ENCODE measurements at places on chromosomes 2 and 18.
A peak's percentile ranks its signal among the peaks of the same experiment; 100 is the strongest.

- no peak for DNase-seq
Measured at GRCh38 chr18:53798516-53798915, 426.0 kb downstream of the MBD2 start.

- DNase-seq, result no peak
Measured at GRCh38 chr18:63298400-63299365, 20.9 kb downstream of the BCL2 start.

DNA sequence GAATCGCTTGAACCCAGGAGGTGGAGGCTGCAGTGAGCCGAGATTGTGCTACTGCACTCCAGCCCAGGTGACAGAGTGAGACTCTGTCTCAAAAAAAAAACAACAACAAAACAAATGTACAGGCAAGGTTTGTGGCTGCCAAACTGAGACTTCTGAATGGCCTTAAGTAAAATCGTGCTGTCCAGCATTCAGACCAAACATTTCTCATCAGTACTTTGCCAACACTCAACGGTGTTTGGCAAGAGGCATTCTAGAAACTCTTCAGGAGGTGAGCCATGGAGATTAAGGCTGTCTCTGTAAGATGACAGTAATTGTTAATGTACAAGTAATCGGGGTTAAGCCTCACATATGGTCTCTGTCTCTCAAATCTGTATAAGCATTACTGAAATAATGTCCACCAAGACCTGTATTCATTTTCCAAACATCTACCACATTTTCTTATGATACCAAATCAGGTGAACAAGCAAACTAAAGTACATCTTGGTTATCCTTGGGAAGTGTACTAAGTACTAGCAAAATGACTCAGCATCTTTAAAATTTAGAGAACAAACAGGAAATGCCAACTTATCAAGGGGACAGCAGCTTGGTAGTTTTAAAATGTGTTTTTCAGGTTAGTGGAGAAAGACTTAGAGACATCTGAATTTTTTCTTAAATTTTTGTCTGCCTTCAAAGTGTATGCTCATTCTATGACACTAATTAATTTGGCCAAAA lies 29.3 kb downstream of the SERPINE2 start:
- no peak for DNase-seq

DNA sequence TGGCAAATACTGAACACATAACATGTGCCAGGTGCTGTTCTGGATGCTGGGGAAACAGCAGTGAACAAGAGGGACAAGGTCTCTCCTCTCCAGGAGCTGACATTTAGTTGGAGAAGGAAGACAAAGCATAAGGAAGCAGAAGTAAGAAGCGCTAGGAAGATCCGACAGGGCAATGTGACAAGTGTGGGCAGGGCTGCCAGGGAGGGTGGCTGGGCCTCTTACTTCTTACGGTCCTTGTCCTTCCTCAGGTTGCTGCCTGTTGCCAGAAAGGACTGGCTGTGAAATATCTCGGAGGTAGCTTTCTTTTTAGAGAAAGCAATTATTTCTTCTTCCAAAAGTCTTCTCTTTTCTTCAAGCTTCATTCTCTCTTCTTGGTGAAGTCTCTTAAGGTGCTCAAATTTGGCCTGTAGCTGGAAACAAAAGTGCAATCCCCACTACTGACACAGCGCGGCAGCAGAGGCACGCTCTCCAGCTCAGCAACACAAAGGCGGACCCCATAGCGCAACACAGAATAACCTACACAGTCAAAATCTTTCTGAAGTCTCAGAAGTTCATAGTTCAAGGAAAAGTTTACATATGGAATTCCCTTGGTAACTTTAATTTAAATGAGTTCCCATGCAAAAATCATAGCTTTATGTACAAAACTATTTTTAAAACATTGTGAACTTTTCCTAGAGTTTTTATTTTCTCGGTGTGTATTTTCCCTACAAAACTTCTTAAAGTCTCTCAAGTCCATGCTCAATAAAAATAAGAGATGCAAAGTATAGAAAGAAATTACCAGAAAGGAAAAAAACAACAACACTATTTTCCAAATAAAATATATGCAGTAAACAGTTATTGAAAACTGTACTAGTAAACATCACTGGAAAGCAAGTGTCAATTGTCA lies 67.7 kb downstream of the SEPTIN10 start:
- no peak for DNase-seq

GRCh38 chr2:202135091-202135874 lies 62.2 kb downstream of the KIAA2012 start:
- DNase-seq, result peak; percentile 98

GRCh38 chr2:213232649-213233437 lies 51.4 kb upstream of the SPAG16 start:
- DNase-seq, result no peak

- no peak for DNase-seq
Measured at GRCh38 chr2:68258851-68259250, 6.5 kb upstream of the PPP3R1 start.

DNA sequence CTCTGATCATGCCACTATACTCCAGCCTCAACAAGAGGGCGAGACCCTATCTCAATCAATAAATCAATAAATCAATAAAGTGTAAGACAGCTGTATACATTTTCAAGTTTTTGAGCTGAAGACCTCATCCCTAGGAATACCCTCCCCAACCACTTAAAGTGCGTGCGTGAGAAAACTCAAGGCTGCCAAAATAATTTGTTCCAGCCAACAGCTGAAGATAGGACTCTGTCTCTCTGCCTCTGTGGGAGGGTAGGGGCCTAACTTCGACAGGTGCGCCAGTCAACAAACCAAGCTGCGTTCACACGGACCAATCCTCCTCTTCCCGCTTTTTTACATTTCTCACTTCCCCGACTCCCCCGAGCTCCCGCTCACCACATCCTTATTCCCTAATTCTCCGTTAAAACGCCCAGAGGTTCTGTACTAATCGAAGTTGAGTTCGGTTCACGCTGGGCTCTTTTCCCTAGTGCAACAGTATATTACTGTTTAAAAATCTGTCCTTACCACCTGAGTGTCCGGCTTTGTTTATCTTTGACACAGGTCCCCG lies 618 bp downstream of the POLR2D start:
- no peak for DNase-seq

GRCh38 chr18:77043541-77044280 lies 88.9 kb downstream of the MBP start:
- DNase-seq, result no peak

DNA sequence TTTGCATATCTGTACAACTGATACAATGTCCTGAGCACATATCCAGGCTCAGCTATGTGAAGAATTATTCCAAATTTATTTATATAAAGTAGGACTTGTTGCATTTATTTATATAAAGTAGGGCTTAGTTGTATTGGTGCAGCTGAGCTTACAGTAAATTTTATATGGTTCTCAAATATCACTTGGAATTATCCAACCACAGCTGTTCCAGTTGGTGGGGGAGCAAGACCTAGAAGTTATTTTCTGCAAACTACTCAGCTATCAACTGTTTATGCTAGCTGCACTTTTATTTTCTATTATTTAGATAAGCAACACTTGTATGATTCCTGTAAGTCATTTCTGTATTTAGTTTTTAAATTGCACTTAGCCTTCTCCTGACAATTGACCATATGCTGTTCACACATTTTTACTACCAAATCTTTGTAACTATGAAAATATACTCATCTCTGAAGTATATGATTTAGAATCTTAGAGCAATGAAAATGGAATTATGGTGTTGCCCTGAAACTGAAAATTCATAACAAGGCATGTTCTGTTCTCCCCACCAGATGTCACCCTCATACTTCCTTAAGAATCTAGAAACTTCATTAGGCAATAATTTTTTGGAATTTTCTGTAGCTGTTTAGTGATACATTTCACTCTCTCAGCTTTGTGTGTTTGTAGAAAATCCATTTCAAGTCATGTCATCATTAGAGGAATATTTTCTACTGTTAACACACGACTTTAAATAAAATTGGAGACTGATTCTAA lies 157.0 kb upstream of the CBLN2 start:
- peak; percentile 7 for DNase-seq

DNA sequence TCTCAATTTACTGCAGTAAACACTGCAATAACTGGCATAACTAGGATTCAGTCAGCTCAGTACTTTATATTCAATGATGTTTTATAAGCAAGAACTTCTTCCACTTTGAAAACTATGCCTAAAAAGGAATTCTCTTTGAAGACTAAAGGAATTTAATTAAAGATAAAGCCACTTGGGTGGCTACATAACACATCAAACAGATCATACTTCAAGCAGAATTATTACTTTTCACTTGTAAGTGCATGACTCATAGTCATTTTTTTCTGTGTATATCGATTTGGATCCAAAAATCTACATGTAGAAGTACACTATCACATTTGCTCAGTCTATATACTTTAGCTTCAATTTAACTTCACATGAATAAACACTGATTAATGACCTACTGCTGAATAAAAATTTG lies 4.0 kb downstream of the KANSL1L start:
- no peak for DNase-seq

DNA sequence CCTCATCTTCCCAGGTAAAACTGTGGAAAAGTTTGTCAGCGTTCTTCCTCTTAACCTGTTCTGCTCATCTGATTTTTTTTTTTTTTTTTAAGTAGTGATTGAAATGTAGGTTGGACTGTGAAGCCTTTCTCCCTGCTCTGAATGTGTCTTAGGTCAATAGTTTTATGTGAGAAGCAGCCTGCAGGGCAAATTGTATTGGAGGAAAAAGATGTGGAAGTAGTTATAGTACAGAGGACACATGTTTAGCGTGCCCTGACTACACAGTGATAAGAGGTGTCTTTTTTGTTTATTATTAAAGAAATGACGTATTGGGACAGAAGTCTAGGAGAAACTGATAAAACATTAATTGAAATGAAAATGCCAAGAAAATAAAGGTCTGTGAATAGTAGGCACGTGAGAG lies 1.5 kb downstream of the MTA3 start:
- DNase-seq, result no peak

Measured in AG09309 (cell line).